ENCODE measurements at places on chromosomes 2 and 18. TPM values are rescaled to one million over a fixed set of nuclear protein-coding genes. Genes with fewer than 3 reads are reported as not detected.

GRCh38 chr18:63192126-63192884, 127.3 kb downstream of the BCL2 start:
- DNase-seq = no peak

- DNase-seq = no peak
Observed at GRCh38 chr2:77016443-77017354, 505.5 kb downstream of the LRRTM4 start.

DNA sequence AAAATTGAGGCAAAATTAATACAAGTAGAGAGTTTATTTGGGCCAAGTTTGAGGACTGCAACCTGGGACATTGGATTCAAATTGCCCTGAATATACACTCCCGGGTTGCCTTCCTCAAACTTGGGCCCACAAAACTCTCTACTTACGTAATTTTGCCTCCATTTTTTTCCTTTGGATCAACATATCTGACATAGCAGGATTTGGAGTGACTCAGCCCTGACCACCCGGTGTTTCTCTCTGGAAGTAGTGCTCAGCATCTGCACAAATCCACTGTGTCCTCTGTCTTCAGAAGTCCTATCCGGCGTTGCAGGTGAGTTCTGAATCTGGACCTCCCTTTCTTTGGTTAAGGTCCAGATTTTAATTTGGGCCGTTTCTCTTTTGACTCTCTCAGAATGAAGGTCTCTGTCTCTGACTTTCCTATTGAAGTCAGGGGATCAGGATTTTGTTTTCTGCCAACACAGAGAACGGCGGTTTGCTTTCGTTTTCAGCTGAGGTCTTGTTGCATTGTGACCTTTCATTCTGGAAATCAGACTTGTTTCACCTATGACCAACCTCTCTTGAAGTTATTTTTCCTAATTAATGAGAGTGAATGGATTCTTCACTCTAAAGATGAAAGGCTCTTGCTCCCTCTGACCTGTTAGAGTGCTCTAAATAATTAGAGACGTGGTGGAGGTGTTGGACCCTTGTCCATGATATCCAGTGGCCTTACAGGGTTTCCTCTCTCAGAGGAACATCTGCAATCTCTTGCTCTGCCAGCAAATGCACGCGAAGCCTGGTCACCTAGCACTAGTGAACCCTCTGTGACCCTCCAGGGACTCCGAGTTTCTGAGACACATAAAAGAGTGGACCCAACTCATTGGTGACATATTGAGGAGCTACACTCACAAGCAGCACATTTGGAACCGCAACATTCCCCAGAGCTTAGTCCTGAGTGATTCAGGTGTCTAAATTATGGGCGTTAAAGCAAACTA, 13.6 kb downstream of the TCF23 start:
- DNase-seq = no peak

DNA sequence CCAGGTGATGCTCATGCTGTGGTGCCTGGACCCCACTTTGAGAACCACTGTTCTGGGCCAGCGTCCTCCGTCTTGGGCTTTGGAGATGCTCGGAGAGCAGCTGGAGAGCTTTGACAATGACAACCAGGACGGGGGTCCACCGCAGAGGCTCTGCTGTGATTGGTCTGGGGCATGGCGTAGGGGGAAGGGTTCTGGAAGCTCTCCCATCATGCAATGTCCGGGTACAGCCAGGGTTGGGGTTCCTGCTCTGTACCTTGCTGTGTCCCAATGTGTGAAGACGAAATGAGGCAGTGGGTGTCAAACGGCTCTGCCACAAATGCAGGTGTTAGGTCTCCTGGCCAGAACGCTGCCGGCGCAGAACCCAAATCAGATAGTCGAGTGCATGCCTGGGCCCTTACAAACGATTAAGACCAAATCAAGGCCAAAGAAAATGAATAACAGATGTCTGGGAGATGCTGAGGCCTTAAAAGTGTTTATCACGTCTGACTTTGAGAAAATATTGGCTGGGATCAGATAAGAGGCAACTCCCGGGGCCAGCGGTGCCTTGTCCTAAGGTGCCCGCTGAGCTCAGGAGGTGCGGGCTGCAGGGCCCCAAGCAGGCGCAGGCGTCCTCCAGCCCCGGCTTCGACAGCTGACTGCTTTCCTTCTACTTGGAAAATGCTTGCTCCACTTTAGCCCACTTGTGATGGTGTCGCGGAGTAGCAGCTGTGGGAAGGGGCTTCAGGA, 117.2 kb downstream of the VAPA start:
- no peak for DNase-seq

DNA sequence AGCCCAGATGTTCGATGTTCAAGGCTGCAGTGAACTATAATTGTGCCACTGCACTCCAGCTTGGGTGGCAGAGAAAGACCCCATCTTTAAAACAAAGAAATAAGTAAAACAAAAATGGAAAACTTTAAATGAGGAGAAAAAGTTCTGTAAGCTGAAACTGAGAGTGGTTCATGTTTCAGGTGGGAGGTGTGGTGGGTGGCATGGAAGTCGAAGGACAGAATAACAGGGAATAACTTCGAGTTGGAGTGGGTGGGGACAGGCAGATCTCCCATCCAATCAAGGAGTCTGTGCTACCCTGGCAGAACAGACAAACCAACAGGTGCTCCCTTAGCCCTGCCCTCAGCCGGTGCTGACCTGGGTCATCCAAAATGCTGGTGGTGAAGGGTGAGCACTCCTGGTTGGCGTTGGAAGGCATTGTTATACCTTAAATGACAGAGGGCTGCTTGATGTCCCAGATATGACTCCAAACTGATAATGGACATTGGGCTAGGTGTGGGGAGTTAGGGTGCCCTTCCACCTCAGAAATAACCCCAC, 328.4 kb downstream of the DYSF start:
- DNase-seq = no peak

DNA sequence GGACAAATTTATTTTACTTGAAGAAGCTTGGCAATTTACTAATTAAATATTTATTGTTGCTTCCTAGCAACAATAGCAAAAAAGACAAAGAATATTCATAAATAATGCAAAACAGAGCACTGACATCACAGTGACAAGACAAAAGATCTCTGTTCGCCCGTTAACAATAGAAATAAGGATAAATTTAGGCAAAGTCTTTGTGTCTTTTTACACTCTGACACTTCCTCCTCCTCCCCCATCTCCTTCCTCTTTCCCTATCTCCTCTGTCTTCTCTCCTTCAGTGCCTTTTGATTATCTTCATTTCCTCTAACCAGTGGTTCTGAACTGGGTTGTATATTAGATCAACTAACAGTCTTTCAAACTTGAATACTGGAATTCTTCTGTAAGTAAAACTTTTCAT, 808.4 kb downstream of the ERBB4 start:
- no peak for DNase-seq

DNA sequence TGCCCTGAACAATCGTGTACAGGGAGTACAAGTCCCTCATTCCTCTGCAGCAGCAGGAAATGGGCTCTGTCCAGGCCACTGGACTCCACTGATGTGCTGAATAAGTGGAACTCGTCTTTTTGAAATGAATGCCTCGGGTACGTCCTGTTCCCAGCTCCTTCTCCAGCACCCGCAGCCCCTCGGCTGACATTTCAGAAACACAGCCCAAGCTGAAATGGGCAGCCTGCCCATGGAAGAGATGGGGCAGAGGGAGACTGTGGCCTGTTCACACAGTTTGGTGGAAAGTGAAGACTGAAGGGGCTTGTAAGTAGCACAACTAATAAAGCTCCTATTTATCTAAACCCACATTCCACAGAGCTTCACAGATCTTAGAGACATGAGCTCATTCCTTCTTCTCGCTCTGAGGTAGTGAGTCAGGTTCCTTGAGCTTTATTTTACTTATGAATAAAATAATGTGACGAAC, 498.6 kb downstream of the TXNL1 start:
- no peak for DNase-seq

DNA sequence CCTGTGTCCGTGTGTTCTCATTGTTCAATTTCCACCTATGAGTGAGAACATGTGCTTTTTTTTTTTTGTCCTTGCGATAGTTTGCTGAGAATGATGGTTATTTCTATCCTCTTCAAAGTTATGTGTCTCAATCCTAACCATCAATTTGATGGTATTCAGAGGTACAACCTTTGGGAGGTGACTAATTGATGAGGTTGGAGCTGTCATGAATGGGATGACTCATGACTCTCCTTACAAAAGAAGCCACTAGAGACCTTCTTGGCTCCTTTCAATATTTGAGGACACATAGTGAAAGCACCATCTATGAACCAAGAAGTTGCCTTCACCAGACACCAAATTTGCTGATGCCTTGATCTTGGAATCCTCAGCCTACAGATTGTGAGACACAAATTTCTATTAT, 677.1 kb upstream of the DDX18 start:
- DNase-seq = no peak

DNA sequence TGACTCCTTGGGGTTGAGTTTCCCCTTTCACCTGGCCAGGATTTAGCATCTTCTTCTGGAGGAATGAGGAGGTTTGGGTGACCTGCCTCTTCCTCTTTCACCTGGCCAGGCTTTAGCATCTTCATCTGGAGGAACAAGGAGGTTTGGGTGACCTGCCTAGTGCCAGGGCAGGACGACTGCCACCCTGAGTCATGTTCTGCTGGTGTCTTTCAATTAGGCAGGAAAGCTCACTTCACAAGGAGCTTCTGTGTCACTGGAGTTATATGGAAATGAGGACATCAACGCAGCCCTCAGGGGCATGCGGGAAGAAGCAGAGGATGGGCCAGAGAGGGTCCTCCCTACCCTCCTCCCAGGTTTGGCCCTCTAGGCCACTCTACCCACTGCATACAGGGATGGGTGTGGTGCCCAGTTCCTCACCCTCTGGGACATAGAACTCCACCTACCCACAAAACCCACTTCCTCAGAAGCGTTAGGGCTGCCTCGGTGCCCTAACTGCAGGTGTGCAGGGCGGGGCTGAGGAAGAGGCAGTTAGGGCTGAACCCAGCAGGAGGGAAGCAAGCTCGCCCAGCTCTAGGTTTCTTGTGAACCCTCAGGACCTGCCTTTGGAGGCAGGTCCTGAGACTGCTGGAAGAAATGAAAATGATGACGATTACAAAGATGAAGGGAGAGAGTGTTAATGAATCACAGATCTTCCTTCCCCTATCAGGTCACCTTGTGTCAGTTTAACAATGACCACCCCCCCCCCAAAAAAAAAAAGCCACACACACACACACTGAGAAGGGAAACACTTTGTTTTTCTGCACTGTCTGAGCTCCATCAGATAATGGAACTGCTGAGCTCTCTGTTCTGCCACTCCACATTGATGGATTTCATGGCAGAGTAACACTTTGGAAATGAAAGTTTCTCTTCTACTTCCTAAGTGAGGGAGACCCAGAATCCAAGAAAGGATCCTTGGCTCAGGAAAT, 71.0 kb downstream of the ARL4C start:
- DNase-seq = peak; percentile 93

GRCh38 chr2:236665101-236665500, 95.5 kb downstream of the ACKR3 start:
- DNase-seq = no peak

- no peak for DNase-seq
Observed at GRCh38 chr2:203360833-203361430, 32.7 kb downstream of the ABI2 start.

Gene FAM161A
- polyA plus RNA-seq = 0.77 TPM

Gene TCF23
- polyA plus RNA-seq = not detected

Gene ACOXL
- not detected for polyA plus RNA-seq

Gene SH3RF3
- polyA plus RNA-seq = not detected

Gene SCN1A
- not detected for polyA plus RNA-seq

Gene FHOD3
- polyA plus RNA-seq = not detected

Gene PLEKHH2
- polyA plus RNA-seq = not detected
